Fibroblast of skin of abdomen (primary cell): ENCODE measurements at places on chromosomes 6 and 20.

- no peak for DNase-seq
Observed at GRCh38 chr6:120108061-120108795, 758.7 kb upstream of the MAN1A1 start.

GRCh38 chr6:43718387-43719105 is 31.0 kb upstream of the MRPS18A start:
- no peak for DNase-seq

GRCh38 chr6:129609635-129610034 is 100.3 kb downstream of the ARHGAP18 start:
- no peak for DNase-seq

DNA sequence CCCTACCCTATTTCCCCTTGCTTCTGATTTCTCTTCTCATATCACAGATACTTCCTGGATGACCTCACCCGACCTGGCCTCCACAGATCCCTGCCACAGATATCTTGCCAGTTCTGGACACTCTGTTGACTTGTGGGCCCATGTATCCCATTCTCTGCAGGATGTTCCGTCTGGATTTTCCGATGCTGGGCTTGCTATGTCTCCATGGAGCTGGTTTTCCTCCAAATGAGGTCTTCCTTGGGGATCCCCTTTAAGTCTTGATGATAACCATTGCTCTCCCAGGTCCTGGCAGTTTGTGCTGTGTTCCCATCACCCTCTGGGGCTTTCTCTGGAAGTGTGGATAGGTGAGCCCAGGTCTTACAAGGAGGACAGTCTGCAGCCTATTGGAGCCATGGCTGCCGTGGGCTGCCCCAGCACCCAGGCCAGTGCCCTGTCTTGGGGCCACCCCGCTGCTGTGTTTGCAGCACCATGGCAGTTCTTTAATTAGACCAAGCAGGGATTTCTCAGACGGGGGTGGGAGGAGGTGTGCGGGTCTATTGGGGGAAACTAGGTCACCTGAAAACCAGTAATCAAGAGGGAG is 23.9 kb downstream of the PPP1R16B start:
- DNase-seq, result no peak
